ENCODE measurements at places on chromosomes 1 and 21.
A peak's percentile ranks its signal among the peaks of the same experiment; 100 is the strongest.

DNA sequence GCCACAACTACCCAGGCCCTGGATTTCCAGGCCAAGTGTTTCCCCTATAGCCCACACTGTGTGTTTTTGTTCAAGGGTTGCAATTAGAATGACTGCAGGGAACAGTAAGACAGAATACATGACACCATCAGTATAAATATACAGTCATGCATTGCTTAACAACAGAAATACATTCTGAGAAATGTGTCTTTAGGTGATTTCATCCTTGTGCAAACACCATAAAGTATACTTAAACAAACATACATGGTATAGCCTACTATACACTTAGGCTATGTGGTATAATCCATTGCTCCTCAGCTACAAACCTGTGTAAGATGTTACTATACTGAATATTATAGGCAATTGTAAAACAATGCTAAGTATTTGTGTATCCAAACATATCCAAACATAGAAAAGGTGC is 7.5 kb upstream of the SLC44A5 start:
- no peak for DNase-seq

GRCh38 chr1:169586395-169587255 is at the start of gene F5:
TSS of gene F5 (minus strand) at chr1:169586481. CDS start at chr1:169586386, 95 bp downstream.
- no peak for DNase-seq

GRCh38 chr21:42735944-42736343 is 82.5 kb downstream of the PDE9A start:
- DNase-seq, result no peak

GRCh38 chr1:30911059-30911954 is 2.7 kb upstream of the SDC3 start:
- no peak for DNase-seq

DNA sequence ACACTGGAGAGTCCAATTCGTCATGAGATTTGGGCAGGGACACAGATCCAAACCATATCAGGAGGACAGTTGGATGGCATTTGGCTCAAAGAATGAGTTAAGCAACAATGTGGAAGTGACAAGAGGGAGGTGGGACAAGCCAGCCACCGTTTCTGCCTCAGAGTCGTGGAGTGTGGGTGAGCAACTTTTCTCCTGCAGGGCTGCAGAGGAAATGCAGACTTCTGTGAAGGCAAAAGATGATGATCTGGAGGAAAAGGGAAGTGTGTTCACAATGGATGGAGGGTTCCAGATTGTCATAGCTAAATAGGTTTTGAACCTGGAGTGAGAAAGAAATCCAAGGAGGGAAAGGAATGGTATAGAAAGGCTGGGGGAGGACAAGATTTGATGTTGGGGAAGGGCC is 16.4 kb upstream of the KANK4 start:
- DNase-seq, result no peak

DNA sequence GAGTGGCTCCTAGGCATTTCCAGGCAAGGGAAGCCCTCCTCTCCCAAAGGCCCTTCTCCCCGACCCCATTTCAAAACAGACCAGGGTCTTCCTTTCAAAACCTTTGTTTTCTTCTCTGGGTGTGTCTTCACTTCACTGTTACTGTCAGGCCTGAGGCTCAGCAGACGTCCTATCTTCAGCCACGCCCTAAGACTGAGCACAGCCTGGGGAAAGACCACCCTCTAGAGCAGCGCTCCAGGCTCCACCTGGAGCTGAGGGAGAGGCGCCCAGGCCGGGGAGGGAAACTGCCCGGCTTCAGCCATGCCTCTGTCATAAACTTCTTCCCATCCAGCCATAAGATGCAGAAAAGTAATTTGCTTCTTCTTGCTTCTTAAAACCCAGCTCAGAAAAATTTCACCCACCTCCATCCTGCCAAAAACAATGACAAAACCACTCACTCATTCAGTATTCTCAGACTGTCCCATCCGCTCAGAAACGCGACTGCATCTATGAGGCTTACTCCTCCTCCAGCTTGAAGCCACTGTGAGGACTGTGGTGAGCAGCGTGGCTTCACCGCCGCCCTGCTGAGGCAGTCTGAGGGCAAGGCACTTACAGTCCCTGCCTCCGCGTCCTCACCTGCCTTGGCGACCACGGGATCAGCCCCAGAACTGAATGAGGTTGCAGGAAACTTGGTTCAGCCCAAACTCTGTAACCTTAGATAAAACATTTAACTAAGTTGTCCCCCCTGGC is 36.1 kb downstream of the VN1R5 start:
- DNase-seq, result no peak

DNA sequence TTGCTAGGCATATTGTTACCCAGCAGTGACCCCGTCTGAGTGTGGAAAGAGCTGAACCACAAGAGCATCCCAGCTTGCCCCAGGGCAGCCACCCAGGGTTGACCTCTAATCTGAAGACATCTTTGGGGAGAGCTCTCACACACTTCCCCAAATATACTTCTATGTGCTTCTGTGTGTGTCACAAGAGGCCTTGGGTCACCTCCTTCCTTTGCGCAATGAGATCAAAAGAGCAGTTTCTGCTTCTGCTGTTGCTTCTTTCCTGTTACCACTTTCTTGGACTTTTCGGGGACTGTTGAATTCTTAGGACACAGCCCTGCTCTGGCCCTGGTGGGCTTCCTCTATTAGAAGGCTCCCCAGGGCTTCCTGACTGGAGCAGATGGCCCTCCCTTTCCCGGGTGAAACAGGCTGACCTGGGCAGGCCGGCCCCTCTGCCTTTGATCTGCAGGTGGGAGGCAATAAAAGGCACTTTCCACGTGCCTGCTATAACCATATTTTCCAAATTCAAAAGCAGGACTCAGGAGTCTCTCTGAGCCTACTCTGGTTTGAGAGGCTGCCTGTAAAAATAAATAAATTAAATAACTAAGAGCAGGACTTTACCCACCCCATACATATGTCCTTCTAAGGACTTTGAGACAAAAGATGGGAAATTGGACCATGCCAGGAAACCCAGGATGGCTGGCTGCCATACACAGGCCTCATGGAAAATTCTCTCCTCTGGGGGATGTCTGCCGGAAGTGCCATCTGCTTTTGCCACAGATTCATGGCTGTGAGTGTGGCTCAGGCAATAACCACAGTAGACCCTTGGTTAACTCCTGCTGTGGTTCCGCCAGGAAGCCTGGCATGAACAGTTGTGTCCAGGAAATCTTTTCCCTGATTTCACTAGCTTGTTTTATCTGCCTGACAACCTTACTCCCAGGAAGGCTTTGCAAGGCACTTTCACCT is 28.3 kb upstream of the RCSD1 start:
- no peak for DNase-seq

DNA sequence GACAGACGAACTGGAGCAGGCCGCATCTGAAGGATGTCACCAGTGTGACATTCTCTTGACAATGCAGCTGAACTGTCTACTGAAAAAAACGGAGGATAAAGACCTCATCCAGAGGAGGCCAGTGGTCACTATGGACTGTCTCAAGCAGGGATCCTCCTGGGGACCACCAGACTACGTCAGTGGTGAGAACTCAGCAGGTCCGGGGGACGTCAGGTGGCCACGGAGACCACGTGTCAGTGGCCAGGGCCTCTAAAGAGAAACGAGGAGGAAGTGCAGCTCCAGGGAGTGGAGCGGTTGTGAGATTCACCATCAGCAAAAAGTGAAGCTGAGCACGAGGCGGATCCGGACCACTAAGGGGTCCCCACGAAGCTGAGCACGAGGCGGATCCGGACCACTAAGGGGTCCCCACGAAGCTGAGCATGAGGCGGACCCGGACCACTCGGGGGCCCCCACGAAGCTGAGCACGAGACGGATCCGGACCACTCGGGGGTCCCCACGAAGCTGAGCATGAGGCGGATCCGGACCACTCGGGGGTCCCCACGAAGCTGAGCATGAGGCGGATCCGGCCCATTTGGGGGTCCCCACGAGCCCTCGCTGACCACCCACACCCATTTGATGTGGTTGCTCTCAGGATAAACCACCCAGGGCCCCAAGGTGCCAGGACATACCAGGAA is 13.5 kb upstream of the TMEM240 start:
- DNase-seq, result no peak

DNA sequence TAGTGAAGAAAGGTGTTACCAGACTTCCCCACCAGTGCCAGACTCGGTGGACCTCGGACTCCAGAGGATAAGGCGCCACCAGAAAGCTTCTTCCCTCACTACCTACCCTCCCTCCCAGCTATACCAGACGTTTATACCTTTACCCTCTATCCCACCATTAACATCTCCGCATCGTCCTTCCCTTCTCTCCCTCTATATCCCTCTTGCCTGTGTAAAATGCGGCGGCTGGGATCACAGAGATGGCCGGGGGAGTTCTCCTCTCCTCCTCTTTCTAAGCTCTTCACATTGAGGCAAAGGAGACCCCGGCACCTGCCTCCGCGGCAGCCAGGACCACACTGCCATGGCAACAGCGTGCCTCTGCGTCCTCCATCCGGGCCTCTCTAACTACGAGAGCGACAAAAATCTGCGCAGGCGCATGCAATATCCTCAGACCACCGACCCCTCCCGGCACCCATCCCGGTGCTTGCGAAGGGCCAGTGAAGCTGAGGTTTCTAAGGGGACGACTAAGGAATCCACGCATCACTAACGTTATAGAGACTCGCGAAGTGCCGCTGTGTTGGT is at the start of gene CCDC181:
CCDC181 (minus strand) TSS at position 394 of the 561 bp plus-strand sequence. CDS start 2,547 bp downstream, outside the sequence.
- peak; percentile 27 for DNase-seq

- peak; percentile 42 for DNase-seq
These were observed 18.7 kb upstream of the CLDN8 start for GRCh38 chr21:30234643-30235042.

GRCh38 chr1:216705676-216706075 is 17.6 kb downstream of the ESRRG start:
- DNase-seq, result no peak

- no peak for DNase-seq
These were observed 146.2 kb upstream of the IRF2BP2 start for GRCh38 chr1:234756066-234756774.

GRCh38 chr1:100927276-100927675 is 31.4 kb downstream of the SLC30A7 start:
- DNase-seq, result no peak

- DNase-seq, result no peak
These were observed 176.8 kb downstream of the FAF1 start for GRCh38 chr1:50783286-50783685.

DNA sequence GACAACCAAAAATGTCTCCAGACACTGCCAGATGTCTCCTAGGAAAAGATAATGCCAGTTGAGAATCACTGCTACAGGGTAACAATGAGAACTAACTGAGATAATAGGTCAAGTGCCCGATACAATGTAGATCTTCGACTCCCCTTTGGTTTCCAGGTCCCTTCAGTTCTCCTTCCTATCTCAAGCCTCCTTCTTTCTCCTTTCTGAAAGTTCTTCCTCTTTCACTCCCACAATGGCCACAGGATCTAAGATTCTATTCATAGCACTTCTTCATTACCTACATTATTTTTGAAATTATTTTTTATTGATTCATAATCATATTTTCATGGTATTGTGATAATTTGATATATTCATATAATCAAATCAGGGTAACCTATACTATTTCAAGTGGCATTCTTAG is 6.3 kb downstream of the PFDN2 start:
- DNase-seq, result no peak

DNA sequence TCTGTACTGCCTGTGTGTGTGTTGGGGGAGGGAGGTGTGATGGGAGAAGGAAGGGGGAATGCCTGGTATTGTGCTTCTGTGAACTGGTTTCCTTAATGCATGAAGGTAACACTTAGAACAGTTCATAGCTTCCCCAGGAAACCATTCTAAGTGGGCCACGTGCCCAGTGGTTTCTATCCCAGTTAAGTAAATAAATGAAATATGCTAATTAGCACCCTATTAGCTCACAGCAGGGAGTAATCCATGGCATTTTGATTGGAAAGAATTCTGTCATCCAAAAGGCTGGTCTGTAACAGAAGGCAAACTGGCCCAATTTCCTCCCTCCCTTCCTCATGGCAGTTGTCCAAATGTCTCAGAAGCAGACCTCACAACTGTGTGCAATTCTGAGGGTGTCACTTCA is 199.3 kb downstream of the TTLL7 start:
- DNase-seq, result no peak

DNA sequence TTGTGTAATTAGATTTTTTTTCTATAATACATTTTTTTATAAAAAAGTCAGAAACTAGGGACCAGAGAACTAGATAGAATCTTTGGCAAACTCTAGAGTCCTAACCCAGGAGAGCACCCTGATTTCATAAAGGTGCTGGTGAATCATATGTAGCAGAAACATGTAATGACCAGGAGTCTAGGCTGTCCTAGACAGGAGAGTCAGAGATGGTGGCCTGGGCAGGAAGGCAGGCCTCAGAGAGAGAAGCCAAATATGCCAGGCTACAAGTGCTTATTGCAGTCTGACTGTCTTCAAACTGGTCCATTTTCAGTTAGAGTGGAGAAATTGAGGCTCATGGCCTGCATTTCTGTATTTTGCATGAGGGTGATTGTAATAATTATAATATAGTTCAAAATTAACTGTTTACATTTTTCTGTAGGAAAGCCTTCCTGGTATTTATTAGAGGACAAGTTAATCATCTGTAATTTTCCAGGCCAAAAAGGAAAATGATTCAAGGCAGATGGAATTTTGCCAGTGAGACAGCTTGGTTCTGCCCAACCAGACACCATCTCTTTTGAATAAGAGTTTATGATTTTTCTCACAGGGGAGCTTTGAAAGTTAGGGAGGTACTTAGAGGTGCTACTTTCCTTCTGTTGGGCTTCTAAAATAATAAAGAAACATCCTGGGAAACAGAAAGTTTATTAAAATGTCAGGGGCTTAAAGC is 129.8 kb downstream of the S1PR1 start:
- DNase-seq, result peak; percentile 27

GRCh38 chr1:79603843-79604242 is 597.3 kb upstream of the ADGRL4 start:
- DNase-seq, result peak; percentile 23

GRCh38 chr1:22371408-22371807 is 80.2 kb upstream of the ZBTB40 start:
- DNase-seq, result no peak

- no peak for DNase-seq
These were observed 8.1 kb upstream of the DNASE2B start for GRCh38 chr1:84390226-84390625.

DNA sequence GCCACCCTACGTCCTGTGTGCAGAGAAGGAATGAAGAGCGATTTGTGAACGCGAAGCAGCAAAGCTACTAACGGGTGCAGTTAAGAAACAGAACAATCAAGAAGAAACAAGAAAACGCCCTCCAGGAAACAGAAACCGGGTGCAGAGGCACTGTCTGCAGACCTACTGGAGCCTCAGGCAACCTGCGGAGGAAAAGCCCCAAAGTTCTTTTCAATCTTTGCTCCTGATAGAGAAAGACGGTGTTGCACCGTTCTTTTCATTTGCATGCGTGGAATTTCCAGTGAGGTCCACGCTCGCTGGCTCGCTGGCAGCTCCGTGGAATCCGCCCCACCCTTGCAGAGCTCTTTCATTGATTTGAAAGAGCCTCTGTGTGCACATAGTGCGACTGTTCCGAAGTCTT is 37.0 kb upstream of the PDE9A start:
- DNase-seq, result no peak

- peak; percentile 9 for DNase-seq
These were observed 494.7 kb upstream of the ADGRL2 start for GRCh38 chr1:81305997-81306452.
